Forelimb muscle (tissue), 1 donor: ENCODE measurements at places on chromosomes 1 and 21. TPM values are rescaled to one million over a fixed set of nuclear protein-coding genes. Genes with fewer than 3 reads are reported as not detected.
A peak's percentile ranks its signal among the peaks of the same experiment; 100 is the strongest.

The ZBTB48 gene
- 23.8 TPM for polyA plus RNA-seq

The ITGB2 gene
- 11.2 TPM for polyA plus RNA-seq

The HHIPL2 gene
- polyA plus RNA-seq = 0.09 TPM

The AMY2A gene
- not detected for polyA plus RNA-seq

The CELA2B gene
- polyA plus RNA-seq = 3.1 TPM

The NFASC gene
- 1.1 TPM for polyA plus RNA-seq

The FLG gene
- 0.58 TPM for polyA plus RNA-seq

The LCE1B gene
- polyA plus RNA-seq = not detected

The NAXE gene
- polyA plus RNA-seq = 26.2 TPM

The IGSF9 gene
- 0.28 TPM for polyA plus RNA-seq

The GAS5 gene
- polyA plus RNA-seq = 658 TPM

- no peak for DNase-seq
Observed at GRCh38 chr1:232518349-232518748, 111.6 kb downstream of the SIPA1L2 start.

GRCh38 chr1:224613486-224613885 lies 2.6 kb upstream of the CNIH3 start:
- DNase-seq = no peak

GRCh38 chr1:20429296-20429695 lies 56.7 kb downstream of the CAMK2N1 start:
- DNase-seq = no peak

GRCh38 chr1:43586136-43586731 lies 55.6 kb downstream of the PTPRF start:
- DNase-seq = no peak

- no peak for DNase-seq
Observed at GRCh38 chr1:13749543-13750341, 49.8 kb downstream of the PRDM2 start.

GRCh38 chr1:221925947-221926346 lies 184.1 kb upstream of the DUSP10 start:
- DNase-seq = no peak

DNA sequence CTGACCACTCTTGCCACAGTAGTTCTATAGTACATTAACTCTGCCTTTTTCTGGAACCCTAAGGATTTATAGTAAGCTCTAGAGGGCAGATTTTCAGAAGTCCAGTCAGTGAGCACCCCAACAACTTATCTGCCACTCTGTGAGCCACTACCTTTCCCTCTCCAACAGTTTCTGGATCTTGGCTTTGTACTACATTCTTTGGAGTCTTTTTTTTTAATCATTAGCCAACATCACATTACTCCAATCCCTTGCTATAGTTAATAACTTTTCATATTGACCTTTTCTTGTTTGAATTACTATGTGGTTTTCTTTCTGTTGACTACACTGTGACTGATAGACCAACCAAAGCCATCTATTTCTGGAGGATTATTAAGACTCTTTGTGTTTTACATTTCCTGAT lies 1596.7 kb upstream of the PRMT6 start:
- DNase-seq = no peak

DNA sequence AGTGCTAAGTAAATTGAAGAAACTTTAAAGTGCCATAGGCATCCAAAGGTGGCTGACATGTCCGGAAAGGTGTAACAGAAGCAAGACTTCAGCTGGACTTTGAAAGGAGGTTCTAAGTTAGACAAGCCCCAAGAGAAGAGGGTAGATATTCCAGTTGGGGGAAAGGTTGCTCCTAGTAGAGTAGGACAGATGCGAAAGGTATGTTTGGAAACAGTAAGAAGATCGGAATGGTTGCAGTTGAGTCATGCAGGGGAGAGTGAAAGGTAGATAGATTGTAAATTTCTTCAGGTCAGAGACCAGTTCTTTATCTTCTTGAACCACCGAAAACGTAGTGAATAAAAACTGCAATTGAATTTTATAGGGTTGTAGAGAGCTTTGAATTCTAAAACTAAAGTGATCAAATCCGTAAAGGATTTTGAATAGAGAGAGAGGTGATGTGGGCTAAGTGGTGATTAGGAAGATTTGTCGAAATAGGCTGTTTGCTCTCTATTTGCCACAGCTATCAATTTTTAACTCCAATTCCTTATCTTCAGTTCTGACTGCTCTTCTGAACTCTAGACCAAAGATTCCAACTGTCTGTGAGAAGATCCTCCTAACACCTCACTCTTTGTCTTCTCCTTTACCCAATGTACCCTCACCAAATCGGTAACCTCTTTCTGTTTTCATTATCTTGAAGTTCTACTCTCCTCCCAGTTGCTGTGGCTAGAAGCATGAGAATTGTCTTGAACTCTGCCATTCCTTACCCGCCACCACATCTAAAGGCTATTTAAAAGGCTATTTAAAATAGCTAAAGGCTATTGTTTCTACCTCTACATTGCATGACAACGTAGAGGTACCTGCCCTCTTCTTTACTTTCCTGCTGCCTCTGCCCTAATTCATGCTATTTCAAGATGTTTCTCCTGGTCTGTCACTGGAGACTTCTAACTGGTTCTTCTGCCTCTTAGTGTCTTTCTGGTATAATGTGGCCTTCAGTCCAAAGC lies 16.7 kb downstream of the MACF1 start:
- DNase-seq = no peak

GRCh38 chr21:29335720-29336119 lies 37.0 kb downstream of the BACH1 start:
- no peak for DNase-seq

GRCh38 chr1:176494436-176494835 lies 31.5 kb downstream of the PAPPA2 start:
- no peak for DNase-seq

GRCh38 chr1:215637041-215637573 lies 70.0 kb downstream of the KCTD3 start:
- DNase-seq = peak; percentile 14

DNA sequence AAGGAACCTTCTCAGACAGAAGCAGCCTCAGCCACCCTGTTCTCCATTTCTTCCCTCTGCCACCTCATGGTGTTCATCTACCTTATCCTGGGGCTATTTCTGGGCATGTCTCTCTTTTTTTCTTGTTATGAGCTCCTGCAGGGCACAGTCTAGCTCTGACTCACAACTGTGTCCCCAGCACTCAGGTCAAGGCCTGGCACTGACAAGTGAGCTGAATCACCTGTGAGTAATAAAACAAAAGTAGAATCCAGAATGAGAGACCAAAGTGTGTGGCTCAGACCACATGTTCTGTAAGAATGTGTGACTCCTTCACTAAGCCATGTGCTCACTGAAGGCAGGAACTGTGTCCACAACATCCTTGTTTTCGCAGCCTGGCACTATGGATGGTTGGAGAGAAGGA lies 23.2 kb downstream of the C1orf94 start:
- no peak for DNase-seq

DNA sequence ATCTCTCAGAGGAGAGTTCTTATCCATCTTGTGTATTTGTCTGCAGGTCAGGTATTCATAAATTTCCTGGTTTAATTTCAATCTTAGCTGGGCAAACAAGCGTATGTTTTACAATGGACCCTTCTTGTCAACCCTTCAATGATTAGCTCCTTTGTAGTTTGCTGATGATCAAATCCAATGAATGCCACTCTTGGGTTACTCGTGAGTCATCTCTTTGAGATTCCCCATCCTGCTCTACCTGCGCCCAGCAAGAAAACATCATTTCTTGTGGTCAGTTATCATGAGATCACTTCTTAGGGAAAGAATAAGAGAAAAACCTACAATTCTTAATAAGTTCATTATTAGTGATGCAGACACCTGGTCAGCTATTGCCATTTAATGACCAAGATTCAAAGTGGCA lies 572.3 kb upstream of the PKN2 start:
- no peak for DNase-seq

GRCh38 chr1:97417661-97418060 lies 503.2 kb downstream of the DPYD start:
- no peak for DNase-seq

GRCh38 chr1:41330588-41331545 lies 30.4 kb upstream of the FOXO6 start:
- DNase-seq = no peak

DNA sequence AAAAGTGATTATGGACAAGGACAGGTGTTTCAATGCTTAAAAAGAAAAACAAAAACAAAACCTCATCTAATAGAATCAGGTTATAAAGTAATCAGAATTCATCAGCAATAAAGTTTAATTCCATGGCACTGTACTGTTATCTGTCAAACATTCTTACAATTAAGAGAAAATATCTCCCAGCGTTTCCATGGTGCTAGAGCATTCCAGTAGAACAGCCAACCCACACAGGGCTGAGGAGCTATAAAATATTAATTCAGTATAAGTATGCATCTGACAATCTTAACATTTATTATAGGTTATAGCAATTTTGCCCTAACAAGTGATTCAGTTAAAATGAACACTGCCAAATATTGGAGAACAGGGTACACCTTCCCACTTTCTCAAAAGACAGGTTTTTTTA lies 128.7 kb upstream of the DEPDC1 start:
- no peak for DNase-seq

DNA sequence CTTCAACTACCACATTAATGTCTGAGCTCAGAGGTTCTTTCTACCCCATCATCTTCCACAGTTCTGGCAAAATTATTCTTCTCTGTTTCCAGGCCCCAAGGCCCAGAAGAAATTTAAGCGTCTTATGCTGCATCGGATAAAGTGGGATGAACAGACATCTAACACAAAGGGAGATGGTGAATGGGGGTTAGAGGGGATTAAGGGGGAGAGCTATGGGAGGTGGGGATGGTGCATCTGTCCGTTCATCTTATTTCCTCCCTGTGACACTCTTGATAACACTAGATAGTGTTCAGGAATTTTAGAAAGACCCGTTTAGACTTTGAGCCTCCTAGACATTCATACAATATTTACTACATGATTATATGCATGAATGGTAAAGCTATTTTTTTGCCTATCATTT lies 17.6 kb upstream of the RPRD2 start:
- no peak for DNase-seq

DNA sequence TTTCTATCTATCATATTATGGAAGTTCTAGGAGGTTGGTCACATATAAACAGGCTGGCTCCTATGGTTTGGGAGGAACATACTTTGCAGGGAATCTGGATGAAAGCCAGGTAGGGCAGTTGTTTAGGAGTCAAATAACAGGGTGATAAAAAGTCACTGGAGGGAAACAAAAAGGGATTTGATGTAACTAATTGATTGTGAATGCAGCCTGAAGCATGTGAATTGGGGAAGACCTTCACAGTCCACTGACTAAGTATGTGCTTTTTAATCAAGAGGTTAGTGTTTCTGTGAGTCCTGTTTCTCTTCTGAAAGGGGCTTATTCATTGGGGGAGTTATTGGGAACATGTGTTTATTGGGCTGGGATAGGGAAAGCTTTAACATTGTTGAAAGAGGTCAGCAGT lies 41.3 kb downstream of the HMCN1 start:
- DNase-seq = no peak

DNA sequence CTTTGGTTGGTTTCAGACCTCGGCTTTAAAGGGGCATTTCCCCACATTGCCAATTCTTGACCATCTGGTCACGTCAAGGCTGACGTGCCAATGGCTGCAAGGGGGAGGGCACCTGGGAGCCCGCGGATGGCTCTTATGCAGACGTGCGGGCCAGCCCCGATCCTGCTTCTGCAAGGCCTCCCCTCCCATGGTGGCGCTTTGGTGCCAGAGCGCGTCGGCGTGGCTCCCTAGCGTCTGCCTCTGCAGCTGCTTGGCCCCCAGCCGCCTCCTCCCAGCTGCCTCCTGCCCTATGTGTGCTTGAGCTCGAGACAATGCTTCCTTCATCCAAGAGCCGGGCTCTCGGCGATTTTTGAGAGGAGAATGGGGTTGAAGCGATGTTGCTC lies 29.1 kb downstream of the SKI start:
- DNase-seq = no peak

GRCh38 chr1:99062192-99062591 lies 57.5 kb upstream of the PLPPR5 start:
- no peak for DNase-seq

GRCh38 chr1:204278251-204278650 lies 64.5 kb upstream of the GOLT1A start:
- no peak for DNase-seq

GRCh38 chr1:203217139-203217655 lies 12.3 kb downstream of the CHIT1 start:
- no peak for DNase-seq

- DNase-seq = no peak
Observed at GRCh38 chr1:240500647-240501046, 111.3 kb downstream of the GREM2 start.

GRCh38 chr1:118963138-118963455 lies 25.0 kb downstream of the TBX15 start:
- no peak for DNase-seq

- DNase-seq = no peak
Observed at GRCh38 chr1:94302497-94302896, 65.1 kb upstream of the ARHGAP29 start.

GRCh38 chr1:160711602-160712311 lies at the start of gene CD48:
TSS of gene CD48 (minus strand) at chr1:160711822. CDS start at chr1:160711763, 59 bp downstream.
- DNase-seq = no peak

- no peak for DNase-seq
Observed at GRCh38 chr1:95278173-95279006, 44.4 kb downstream of the RWDD3 start.

GRCh38 chr1:62435231-62436038 lies 1.4 kb upstream of the USP1 start:
- DNase-seq = no peak

DNA sequence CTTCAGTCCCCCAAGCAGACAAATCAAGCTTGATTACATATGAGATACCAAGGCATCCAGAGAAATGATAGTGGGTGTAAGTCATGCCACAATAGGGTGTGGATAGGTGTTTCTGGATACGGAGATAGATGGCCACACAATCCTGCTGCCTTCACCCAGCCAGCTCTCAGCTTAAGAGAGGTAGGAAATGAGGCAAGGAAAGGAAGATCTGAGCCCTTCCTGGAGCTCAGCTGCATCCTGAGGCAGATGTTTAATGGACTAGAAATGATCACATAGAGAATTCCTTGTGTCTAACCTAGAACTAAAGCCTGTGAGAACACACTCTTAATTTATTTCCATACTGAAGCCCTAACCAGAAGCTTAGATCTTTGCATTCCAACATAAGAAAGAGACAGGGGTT lies 210.3 kb downstream of the ST6GALNAC3 start:
- DNase-seq = no peak

- DNase-seq = no peak
Observed at GRCh38 chr1:1065265-1065939, 8.7 kb downstream of the RNF223 start.

DNA sequence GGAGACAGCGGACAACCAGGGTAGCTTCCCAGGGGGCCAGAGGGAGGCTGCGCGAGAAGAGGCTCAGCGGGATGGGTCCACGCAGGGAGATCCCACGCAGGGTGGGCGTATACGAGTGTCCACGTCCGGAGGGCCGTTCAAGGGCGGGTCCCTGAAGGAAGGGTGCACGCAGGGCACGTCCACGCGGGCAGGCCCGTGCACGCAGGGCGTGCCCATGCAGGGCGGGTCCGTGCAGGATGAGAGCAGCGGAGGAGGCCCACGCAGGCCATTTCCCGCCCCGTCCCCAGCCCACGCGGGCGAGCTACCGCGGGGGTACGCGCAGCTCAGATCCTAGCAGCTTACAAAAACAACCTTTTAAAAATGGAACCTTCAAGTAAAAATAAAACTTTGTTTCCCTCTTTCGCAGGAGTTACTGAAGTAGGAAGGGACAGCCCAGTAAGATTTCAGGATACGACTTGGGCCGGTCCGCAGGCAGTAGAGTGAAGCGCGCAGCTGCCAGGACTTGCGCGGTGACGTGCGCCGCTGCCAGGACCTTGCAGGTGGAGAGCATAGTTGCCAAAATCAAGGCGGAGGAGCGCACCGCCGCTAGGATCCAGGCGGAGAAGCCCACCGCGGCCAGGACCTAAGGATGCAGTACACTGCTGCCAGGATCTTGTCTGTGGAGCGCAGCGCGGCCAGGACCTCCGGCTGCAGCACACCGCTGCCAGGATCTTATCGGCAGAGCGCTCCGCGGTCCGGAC lies 416 bp upstream of the RNF187 start:
- DNase-seq = peak; percentile 34

- no peak for DNase-seq
Observed at GRCh38 chr1:246106342-246106763, 400.7 kb downstream of the SMYD3 start.
